DMS 273 treated with DMSO at 0.1 percent for 48 hours (cell line): ENCODE measurements at places on chromosomes 5 and 9.

GRCh38 chr9:3124001-3124400, 280.1 kb upstream of the PUM3 start:
- DNase-seq, result no peak

GRCh38 chr9:9574080-9574479, 1038.7 kb downstream of the PTPRD start:
- DNase-seq, result no peak

- no peak for DNase-seq
Measured at GRCh38 chr9:114860187-114860586, 54.3 kb upstream of the TNFSF15 start.

DNA sequence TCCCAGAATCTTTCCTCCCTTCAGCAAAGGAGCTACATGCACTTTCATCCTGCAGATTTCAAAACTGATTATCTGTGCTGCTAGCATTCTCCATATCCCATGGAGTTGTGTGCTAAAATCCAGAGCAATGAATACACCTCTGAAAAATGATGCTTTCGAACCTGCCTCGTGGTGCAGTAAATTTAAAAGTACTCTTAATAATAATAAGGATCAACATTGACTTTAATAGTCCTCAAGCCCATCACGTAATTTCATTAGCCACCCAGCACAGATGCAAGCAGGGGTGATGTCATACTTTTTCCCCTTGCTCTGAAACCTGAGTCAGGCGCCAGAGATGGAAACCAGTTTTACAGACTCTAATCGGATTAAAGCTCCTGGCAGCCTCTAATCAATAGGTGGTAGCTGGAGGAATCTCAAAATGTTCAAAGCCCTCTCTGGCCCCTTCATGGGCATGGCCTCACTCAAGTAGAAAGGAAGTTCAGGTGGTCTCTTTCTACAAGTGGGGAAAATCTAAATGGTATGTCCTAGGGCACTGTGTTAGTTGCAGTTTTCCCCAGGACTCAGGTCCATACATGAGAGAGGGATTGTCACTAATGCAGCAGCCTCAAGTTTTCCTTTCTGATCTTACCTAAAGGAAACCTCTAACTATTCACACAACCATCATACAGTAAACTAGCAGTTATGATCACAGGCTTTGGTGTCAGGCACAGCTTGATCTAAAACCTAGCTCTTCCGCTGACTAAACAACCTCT, 221.6 kb upstream of the SLC30A5 start:
- peak; percentile 9 for DNase-seq

GRCh38 chr9:93205045-93205768, 21.3 kb downstream of the WNK2 start:
- DNase-seq, result peak; percentile 35

GRCh38 chr9:127179633-127180441, 57.4 kb upstream of the ANGPTL2 start:
- DNase-seq, result no peak

DNA sequence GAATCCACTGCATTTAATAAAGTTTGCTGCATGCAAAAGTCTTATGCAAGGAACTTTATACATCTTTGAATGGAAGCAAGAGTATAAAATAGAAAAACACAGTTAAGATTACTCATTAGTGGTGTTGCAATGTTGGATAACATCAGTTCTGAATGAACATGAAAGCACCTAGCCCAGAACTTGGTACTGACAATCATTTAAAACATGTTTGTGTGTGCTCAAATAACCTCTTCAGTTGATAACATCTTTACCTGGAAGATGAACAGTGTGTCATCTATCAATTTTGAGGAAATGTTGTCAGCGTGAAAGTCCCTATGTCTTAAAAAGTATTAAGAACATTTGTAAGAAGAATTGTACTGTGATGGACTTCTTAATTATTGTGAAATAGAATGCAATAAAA, 370.4 kb upstream of the GRAMD2B start:
- DNase-seq, result no peak

GRCh38 chr9:17339156-17339555, 204.3 kb downstream of the CNTLN start:
- no peak for DNase-seq

DNA sequence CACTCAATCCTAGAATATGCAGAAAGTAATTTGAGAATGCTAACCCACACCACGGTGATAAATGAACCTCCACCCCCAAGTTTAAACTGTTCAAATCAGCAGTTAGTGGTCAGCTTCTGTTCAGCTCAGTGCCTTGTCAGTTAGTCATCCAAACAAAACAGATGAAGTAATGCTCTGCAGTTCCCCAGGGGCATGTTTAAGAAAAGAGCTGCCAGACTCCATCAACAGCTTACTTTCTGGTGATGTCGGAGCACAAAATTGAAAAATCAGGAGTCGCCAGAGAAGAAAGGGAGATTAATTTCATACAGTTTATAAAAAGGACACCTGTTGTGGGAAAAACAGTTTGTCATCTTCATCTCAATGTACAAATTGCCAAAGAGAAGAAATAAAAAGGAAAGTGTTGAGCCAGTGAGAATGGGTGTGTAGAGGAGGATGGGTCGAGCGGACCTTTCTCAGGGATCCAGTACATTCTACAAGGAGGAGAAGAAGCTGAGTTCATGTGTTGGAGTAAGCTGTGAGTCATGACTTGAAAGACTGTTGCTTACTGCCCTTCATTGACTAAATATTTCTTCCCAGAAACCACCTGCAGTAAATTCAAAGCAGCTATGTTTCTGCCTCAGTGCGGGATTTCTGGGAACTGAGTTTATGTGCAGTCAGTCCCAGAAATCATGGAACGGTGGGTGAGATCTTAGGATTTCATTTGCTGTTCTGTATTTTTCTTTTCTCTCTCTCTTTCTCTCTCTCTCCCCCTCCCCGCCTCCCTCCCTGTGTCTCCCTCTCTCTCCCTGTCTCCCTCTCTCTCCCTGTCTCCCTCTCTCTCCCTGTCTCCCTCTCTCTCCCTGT, 13.7 kb downstream of the TRIO start:
- peak; percentile 93 for DNase-seq

GRCh38 chr9:99093492-99093791, 11.5 kb upstream of the TGFBR1 start:
- no peak for DNase-seq

- no peak for DNase-seq
Measured at GRCh38 chr5:146208916-146209522, 5.6 kb downstream of the RBM27 start.

DNA sequence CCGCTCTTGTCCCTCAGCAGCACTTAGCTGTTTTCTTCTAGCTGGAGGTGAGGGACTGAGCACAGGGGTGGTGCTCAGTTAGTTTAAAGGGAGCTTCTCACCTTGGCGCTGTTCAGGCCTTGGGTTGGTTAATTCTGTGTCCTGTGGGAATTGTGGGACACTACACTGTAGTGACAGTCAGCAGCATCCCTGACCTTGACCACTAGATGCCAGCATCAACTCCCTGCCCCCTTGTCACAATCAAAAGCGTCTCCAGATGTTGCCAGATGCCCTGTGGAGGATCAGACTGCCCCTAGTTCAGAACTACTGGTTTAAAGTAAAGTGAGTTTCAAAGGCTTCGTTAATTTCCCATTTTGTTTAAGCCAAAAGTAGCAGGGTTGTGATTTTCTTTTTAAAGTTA, 65.5 kb upstream of the DMRT3 start:
- no peak for DNase-seq

GRCh38 chr5:157389103-157389502, 70.9 kb upstream of the NIPAL4 start:
- DNase-seq, result no peak

DNA sequence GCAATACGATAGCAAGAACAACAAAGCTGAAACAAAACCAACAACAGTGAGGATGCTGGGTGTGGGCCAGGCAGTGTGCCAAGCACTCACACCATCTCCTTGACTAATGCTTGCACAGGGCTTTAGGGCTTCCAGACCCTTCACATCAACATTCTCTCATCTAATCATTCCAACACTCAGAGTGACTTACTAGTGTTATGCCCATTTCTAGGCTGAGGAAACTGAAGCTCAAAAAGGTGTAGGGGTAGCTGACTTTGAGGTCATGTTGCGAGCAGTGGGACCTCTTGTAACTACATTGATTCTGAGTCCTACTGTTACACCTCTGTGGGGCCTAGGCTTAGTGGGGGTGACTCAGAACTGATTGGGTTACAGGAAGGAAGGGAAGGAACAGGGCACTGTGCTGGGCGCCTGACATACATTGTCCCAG, 9.7 kb downstream of the ANGPTL2 start:
- DNase-seq, result no peak

GRCh38 chr9:107612136-107612535, 122.6 kb upstream of the KLF4 start:
- no peak for DNase-seq

- no peak for DNase-seq
Measured at GRCh38 chr5:57486027-57486602, 3.5 kb upstream of the ACTBL2 start.

DNA sequence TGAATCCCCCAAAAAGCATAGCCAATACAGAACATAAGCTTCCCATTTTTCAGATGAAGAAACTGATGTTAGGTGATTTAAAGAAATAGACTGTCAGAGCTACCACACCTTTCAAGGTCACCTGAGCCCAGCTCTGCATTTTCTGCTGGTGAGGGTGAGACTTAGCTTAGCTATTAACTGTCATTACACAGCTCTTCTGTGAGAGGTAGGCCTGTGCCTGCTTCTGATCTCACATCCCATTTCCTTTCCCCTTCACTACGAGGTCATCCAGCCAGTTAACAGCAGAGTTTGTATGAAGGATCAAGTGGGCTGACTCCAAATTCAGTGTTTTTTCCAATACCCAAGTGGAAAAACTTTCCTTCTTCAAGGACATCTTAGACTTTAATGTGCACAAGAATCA, 528.6 kb upstream of the CLINT1 start:
- no peak for DNase-seq

DNA sequence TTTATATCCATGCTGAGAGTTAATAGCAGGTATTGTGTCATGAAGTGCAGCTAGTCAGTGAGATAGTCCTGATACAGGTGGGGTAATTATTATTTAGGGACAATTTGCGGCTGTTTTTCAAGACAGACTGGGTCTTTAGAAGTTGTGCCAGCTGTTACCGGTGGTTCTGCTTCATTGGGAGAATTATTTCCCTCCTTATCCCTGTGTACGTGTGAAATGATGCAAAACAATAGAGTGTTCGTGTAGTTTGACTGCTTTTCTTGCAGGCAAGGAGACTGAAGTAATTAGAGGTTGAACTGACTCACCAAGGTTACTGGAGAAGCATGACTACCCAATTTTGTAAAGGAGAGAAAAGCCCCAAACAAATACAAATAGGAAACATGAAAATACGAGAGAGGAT, 101.7 kb downstream of the ARRDC3 start:
- DNase-seq, result no peak

- no peak for DNase-seq
Measured at GRCh38 chr5:109939116-109939682, 249.5 kb downstream of the MAN2A1 start.

- DNase-seq, result no peak
Measured at GRCh38 chr9:72355153-72355552, 9.9 kb downstream of the ZFAND5 start.
